NCI-H2107 (cell line): ENCODE measurements at places on chromosomes 16 and 17.

GRCh38 chr16:88655053-88655732 lies 4.3 kb upstream of the CYBA start:
- DNase-seq, result no peak

DNA sequence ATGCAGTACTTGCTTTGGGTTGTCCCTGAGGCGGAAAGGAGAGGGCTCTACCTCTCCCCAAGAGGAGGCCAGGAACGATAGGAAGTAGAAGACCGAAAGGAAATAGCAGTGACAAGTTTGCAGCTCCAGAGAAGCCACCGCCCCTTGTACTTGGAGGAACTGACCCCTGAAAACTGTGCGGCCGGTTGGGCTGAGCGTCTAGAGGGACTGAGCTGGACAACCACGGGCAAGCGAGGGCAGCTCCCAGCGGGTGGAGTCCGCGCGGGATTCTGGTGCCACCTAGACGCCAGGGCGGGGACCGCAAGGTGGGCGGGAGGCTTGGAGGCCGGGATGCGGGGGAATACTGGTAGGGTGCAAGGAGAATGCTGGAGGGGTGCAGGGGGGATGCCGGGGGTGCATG lies 1.3 kb upstream of the SLC6A4 start:
- no peak for DNase-seq

DNA sequence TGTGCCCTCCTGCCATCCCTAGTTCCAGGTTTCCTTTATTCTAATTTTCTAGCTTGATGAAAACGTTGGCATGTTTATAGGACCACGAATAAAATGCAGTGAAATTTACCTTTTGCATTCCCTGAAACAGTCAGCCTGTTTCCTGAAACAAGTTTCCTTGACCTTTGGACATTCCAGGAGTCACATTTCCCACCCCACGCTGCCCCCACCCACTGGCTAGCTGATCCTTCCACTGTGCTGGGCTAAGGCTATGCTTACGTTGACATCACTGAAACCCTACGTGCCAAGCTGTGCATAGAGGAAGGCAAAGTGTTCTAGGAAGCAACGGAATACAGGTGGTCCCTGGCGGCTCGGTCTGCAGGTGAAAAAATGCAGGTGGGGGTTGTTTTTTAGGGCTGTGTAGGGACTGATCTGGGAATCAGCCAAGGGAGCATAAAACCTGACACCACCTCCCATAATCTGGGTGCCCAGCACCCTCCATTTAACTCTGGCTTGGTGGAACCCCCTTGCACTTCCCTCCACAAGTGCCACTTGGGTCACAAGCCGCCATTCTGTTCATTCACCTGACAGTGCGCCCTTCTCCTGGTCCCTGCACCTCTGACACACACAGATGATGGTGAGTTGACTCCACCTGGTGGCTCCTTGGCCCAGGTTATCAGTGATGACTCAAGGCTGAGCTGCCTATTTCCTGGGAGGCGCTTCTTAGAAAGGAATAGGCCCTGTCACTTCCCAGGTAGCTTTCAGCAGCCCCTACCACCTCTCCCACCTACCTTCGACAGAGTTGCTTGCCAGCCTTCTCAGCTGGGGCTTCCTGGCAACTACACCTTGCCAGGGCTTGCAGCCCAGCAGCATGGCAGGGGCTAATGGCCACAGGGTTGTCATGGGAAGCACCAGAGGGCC lies 83.7 kb downstream of the N4BP1 start:
- no peak for DNase-seq

- DNase-seq, result no peak
Measured at GRCh38 chr17:12977008-12977751, 40.6 kb downstream of the ELAC2 start.

GRCh38 chr16:56812884-56813283 lies 52.1 kb upstream of the SLC12A3 start:
- DNase-seq, result no peak

DNA sequence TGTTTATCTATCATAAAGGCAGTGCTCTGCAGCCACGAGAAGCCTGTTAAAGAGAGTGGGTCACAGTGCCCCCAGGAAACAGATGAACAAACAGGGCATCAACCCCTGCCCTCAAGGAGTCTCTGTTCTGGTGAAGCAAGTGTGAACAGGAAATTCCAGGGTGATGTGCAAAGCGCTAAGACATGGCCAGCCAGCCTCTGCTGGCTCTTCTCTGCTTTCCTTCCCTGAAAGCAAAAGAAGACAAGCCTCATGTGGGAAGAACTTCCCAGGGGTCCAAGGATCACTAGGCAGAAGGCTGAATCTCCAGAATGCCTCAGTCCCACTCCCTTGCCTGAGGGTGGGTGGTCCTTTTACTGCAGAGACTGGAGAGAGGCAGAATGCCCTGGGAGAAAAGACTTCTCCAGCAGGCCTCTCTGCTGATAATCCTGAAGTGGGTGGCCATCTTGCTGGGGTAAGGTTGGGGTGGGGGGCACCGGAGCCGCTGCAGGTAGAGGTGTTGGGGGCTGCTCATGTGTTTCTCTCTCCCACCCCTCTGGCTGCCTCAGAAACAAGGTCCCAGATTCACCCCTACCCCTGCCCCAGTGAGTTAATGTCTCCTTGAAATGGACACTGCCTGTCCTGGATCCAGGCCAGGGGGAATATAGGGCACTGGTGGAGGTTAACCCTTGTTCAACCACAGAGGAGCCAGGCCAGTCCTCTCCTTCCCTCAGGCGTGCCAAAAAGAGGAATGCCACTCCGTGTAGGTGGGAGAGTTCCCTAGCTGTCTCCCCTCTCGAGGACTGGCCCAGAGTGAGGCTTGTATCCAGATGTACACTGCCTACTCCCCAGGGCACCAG lies 2.4 kb downstream of the ANKRD13B start:
- DNase-seq, result no peak

DNA sequence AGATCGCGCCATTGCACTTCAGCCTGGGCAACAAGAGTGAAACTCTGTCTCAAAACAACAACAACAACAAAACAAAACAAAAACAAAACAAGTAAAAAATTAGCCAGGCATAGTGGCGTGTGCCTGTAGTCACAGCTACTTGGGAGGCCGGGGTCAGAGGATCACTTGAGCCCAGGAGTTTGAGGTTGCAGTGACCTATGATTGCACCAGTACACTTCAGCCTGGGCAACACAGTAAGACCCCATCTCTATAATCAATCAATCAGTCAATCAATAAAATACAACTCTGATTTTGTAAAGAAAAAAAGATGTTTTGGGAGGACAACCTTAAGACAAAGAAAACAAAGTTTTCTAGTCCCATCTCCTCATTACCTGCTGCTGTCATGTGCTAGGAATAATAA lies 51.9 kb downstream of the MARCHF10 start:
- no peak for DNase-seq

DNA sequence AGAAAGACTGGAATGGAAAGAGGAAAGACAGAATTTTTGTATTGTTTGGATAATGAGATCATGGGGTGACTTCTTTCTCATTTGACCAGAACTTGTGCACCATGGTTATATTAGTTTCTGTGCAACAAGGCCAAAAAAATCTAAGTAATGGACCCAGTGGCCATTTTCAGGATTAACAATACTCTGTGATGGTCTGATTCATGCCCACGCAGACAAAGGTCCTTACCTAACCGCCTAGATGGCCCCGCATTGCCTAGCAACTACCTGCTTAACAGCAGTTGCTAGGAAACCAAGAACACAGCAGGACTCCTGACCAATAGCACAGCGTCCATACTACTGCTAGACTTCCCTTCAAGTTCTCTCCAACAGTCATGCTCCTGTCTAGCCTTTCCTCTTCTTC lies 22.4 kb downstream of the MIS12 start:
- DNase-seq, result no peak

GRCh38 chr16:25689137-25689836 lies 2.5 kb upstream of the HS3ST4 start:
- DNase-seq, result no peak

- peak; percentile 41 for DNase-seq
Measured at GRCh38 chr17:28552176-28552999, at the start of gene UNC119. TSS of gene UNC119 (minus strand) at chr17:28552624. CDS start at chr17:28552557, 67 bp downstream.

- no peak for DNase-seq
Measured at GRCh38 chr17:82475458-82475857, 16.9 kb downstream of the NARF start.

GRCh38 chr16:2475413-2476344 lies 752 bp downstream of the TBC1D24 start:
- no peak for DNase-seq

DNA sequence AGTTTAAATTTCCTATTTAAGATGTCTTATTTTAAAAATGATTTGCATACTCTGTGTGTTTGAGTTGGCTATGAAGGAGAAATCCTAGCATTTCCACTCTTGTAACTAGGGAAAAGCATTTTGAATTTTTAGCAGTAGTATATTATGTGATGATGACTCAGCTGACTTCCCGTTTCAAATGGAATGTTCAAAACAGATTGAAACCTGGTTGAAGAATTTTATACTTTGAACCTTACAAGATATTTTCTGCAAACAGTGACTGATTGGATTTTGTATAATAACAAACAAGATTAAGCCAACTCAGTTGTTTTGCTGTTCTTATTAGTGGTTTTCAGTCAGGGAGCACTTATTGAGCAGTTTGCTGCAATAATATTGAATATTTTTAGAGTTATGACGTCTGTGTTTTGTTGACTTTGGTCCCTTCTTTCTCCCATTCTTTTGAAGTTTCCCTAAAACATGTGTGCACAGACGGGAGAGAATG lies 8.0 kb downstream of the TNRC6A start:
- DNase-seq, result no peak

DNA sequence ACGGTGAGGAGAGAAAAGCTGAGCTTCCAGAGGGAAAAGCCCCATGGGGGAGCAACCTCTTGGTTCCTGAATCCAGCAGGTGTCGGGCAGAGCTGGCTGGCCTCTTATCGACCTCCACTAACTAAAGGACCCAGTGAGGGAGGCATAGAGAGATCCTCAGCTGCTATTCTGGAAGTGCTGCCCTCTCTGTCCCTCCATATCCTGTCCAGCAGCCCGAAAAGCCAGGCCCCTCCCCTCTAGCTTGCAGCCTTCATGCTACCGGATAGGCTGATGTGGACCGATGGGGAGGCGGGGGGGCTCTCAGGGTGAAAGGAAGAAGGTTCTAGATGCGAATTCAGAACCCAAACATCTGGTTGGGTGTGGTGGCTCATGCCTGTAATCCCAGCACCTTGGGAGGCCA lies 24.9 kb downstream of the MXRA7 start:
- DNase-seq, result no peak

GRCh38 chr17:55845385-55845784 lies 94.5 kb downstream of the PCTP start:
- DNase-seq, result no peak

DNA sequence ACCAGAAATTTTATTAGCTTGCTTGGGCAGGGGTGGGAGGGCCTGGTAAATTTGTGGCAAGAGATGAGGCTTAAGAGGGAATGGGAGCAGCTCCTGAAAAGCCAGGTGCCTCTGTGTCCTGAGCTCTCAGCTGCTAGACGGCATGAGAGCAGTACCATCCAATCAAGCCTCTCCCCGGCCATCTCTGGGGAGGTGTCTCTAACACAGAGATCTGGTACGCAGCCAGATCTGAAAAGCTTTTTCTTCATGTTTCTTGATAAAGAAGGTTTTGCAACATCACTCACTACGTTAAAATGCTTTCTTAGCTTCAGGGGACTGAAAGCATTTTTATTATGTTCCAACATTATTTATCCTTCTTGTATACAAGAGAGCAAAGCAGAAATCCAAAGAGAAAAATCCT lies 488.2 kb downstream of the RBFOX1 start:
- DNase-seq, result no peak

DNA sequence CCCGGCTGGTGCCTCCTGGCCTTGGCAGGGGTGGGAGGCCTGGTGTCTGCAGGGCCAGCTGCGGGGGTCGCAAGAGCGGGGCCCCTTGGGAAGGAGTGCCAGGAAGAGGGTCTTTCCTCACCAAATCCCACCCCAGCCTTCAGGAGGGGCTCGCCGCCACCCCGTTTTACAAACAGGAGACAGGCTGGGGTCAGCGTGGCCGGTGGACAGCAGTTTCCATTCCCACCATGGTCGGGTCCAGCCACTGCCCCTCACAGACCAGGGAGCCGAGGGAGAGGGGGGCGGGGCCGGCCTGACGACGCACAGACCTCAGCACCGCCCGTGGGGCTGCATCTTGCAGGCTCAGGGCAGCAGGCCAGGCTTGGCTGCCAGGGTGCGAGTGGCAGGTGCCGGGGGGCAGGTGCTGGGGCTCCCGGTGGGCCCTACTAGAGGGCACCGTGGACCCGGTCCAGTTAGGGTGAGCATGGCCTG lies 7.6 kb downstream of the CBFA2T3 start:
- DNase-seq, result no peak

GRCh38 chr16:85970738-85971137 lies 71.8 kb downstream of the IRF8 start:
- no peak for DNase-seq

GRCh38 chr17:5714993-5715392 lies 130.7 kb upstream of the NLRP1 start:
- no peak for DNase-seq

DNA sequence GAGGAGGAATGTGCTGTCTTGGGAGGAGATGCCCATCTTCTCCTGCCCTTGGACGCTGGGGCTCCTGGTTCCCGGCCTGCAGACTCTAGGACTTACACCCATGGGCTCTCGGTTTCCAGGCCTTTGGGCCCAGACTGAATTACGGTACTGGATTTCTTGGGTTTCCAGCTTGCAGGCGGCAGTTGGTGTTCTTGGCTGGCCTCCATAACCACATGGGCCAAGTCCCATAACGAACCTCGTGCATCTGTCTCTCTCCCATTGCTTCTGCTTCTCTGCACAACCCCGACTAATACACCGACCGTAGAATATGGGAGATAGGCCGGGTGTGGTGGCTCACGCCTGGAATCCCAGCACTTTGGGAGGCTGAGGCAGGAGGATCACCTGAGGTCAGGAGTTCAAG lies 162.6 kb downstream of the SDK2 start:
- DNase-seq, result no peak

DNA sequence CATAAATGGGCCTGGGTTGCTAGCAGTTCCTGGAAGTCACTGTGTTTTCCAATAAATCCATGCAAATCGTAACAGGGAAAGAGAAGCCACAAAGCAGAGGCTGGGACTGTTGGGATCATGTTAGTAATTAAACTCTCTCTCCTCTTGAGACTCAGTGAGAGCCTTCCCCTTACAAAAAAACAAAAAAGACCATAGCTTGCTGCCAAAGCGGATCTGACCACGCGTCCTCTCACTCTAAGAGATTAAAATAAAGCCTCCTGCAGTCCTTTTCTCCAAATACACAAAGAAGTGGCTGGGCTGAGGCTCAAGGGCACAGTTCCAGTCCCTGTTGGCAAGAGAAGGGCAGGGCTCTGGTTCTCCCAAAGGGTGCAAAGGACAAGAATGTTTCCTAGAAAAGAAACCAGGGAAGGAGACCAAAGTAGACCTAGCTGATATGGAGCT lies 38.5 kb downstream of the PIGL start:
- no peak for DNase-seq

GRCh38 chr16:87160234-87160636 lies 157.0 kb downstream of the C16orf95 start:
- no peak for DNase-seq

GRCh38 chr16:71345031-71345430 lies 13.5 kb upstream of the CALB2 start:
- DNase-seq, result no peak
